ENCODE measurements at places on chromosomes 6 and 20. TPM values are rescaled to one million over a fixed set of nuclear protein-coding genes. Genes with fewer than 3 reads are reported as not detected.

- no peak for DNase-seq
Measured at GRCh38 chr6:115270953-115271352, 789.7 kb downstream of the FRK start.

Gene ENPP1
- 1.4 TPM for total RNA-seq

GRCh38 chr6:10163203-10163962 is 251.5 kb downstream of the TFAP2A start:
- no peak for DNase-seq

Gene RBCK1
- 86.0 TPM for total RNA-seq

DNA sequence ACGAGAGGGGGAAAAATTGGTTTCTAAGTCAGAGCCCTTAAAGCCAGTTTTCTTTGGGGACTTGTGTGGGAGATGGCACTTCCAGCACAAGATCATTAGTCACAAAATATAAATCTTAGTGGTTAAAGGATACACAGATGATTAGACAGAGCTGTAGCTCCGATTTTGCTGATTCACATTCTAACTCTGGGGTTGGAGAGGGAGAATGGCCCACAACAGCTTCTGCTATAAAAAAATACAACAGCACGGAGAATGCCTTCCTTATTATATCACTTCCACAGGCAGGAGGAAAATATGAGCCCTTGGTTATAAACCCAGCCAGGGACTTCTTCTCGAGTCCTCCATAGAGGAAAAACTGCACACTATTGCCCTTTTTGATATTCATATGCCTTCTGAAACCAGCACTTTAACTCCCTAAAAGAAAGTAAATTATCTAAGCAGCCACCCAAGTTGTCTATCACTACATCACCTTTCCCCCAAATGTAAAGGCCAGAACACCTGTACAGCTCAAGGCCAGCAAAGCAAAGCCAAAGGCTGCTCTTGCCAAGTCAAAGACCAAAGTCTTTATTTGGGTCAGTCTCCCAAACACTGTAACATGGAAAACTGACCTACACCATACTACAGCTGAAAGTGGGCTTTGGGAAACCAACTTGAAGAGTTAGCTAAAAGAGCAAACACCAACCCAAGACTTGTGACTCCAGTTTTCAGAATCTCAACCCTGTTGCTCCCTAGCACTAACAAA is 10.4 kb downstream of the MRPL14 start:
- DNase-seq = peak; percentile 81

DNA sequence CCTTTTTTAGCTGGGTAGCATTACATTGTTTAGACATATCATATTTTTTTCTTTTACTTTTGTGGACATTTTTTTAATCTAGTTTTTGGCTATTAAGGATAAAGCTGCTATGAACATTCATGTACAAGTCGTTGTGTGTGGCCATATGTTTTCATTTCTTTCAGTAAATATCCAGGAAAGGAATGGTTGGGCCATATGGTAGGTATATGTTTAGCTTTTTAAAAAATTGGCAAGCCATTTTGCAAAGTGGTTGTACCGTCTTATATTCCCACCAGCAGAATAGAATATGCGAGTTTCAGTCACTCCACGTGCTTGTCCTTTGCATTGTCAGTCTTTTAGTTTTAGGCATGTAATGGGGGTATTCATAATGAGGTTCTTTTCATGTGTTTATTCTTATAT is 106.3 kb upstream of the NOX3 start:
- DNase-seq = no peak

Gene BIRC7
- total RNA-seq = not detected

- DNase-seq = no peak
Measured at GRCh38 chr6:145339089-145339488, 396.2 kb downstream of the EPM2A start.

DNA sequence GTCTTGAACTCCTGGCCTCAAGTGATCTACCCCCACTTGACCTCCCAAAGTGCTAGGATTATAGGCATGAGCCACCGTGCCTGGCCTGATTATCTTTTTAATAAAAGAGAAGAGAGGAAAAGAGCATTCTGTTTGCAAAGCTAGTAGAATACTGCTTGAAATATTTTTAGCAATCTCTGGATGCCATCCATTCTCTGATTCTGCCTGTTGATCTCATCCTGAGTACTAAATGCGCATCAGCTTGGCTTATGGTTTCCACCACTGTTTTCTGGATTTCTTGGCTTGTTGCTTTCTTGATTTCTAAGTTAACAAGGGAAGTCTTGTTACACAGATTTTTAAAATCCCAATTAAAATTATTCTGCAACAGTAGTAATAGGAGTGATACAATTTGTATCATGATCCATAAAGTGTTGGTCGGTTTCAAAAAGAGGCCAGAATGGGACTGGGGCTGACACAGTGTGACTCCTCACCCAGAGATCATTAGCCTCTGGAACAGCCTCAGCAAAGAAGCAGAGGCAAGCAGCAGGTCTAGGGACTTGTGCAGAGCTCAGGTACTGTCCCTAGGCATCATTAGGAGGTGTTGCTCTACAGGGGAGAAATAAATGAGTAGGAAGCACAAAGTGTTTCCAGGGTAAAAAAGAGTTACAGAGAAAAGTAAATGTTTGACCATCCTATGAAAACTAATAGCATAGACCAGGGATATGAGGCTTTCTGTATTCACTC is 17.8 kb upstream of the SLC16A10 start:
- no peak for DNase-seq

- DNase-seq = no peak
Measured at GRCh38 chr6:134979142-134979541, 29.2 kb upstream of the ALDH8A1 start.

DNA sequence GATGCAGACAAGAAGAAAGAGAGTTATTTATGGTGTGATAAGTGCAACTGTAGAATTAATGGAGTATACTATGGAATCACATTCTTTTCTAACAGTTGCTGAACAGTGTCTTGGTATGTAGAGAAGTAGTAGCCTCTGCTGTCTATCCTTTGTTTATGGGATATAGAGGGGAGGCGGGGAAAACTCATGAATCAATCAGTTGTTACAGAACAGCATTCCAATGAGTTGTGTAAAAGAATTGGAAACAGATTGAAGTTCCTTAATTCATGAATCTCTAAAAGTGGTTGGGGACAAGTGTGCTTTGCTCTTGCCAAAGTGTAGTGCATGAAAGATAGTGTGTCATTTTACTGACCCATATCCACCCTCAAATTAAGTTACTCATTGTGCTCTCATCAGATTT is 77.7 kb downstream of the FLRT3 start:
- DNase-seq = no peak

Gene RHAG
- total RNA-seq = not detected

Gene MYB
- total RNA-seq = 0.53 TPM

Gene KAT14
- total RNA-seq = 9.5 TPM

GRCh38 chr6:45027126-45027525 is 301.0 kb upstream of the RUNX2 start:
- no peak for DNase-seq

DNA sequence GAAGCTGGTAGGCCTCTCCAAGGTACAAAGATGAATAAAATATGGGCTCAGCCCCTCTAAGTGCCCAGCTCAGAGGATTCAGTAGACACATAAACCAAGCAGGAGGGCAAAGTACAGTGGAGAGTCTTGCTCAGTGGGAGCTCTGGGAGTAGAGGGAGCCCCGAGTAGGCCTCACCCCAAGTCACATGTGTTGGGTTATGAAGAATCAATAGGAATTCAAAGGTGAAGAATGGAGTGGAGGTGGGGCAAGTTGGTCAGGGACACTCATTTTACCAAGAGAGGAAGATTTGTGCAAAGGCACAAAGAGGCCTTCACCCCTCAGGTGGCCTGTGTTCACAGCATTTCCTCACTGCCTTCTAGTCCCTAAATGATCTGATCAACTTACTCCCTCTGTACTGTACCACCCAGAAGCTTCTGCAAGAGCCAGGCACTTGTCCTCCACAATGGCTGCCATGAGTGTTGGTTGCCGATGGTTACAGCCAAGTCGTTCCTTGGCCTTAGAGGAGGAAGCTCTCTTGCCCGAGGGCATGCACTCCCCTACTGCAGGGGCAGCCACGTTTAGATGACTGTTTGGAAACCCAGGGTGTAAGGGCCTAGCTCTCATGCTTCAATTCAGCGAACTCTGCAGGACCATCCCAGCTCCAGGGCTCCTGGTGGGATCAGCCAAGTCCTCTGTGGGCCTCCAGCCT is 6.7 kb upstream of the CDKN1A start:
- DNase-seq = no peak

GRCh38 chr6:20712011-20712410 is 177.8 kb downstream of the CDKAL1 start:
- peak; percentile 10 for DNase-seq

DNA sequence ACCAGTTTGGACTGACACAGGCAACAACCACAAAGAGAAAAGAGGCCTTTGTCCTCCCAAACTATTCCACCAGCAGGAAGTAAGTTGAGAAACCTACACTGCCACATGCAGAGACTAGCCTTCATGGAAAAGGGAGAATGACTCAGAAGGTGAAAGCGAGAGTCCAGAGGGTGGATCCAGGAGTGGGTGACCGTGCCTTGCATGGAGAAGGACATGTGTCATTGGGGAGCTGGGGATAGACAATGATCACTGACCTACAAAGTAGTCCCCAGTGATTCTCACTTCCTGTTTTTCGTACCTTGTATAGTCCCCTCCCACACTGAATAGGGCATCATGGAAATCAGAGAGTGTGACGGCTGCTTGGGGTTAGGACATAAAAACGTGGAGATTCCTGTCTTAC is 91.9 kb downstream of the MYLK4 start:
- no peak for DNase-seq

- DNase-seq = no peak
Measured at GRCh38 chr6:43846556-43846955, 76.5 kb downstream of the VEGFA start.

- no peak for DNase-seq
Measured at GRCh38 chr20:20454850-20455627, 87.1 kb downstream of the INSM1 start.

- DNase-seq = no peak
Measured at GRCh38 chr6:72724545-72724944, 102.7 kb downstream of the KCNQ5 start.

GRCh38 chr20:6683021-6683977 is 84.2 kb upstream of the BMP2 start:
- no peak for DNase-seq

- DNase-seq = no peak
Measured at GRCh38 chr20:3894796-3895195, 5.6 kb downstream of the PANK2 start.

Gene PLCB4
- 1.6 TPM for total RNA-seq

DNA sequence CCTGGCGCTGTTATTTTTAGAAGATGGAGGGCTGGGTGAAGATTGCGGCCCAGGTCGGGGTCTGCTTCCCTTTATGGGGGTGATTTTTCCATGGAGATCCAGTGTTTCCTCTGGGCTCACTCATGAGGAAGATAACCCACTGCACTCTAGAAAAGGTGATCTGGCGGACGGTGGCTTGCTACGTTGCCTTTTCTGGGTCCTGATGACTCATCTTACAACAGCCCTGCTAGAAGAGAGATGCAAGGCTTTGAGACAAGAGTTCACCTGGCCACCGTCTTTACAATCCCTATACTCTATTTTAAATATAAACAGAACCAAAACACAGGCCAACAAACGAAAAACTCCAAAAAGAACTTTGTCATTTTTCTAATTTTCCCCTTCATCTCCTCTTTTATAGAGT is 182.1 kb upstream of the EXOC2 start:
- DNase-seq = no peak

- no peak for DNase-seq
Measured at GRCh38 chr6:138461647-138462046, 37.6 kb downstream of the NHSL1 start.

- no peak for DNase-seq
Measured at GRCh38 chr20:63567386-63568169, 6.5 kb downstream of the HELZ2 start.

Gene MEI4
- not detected for total RNA-seq

DNA sequence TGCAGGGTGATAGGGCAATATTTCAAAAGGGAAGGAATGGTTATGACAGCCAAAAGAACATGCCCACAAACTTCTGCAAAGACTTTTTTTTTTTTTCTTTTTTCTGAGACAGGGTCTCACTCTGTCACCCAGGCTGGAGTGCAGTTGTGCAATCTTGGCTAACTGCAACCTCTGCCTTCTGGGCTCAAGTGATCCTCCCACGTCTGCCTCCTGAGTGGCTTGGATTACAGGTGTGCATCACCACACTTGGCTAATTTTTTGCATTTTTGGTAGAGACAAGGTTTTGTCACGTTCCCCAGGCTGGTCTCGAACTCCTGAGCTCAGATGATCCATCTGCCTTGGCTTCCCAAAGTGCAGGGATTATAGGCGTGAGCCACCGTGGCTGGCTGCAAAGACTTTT is 117.6 kb upstream of the ADGRF1 start:
- no peak for DNase-seq

DNA sequence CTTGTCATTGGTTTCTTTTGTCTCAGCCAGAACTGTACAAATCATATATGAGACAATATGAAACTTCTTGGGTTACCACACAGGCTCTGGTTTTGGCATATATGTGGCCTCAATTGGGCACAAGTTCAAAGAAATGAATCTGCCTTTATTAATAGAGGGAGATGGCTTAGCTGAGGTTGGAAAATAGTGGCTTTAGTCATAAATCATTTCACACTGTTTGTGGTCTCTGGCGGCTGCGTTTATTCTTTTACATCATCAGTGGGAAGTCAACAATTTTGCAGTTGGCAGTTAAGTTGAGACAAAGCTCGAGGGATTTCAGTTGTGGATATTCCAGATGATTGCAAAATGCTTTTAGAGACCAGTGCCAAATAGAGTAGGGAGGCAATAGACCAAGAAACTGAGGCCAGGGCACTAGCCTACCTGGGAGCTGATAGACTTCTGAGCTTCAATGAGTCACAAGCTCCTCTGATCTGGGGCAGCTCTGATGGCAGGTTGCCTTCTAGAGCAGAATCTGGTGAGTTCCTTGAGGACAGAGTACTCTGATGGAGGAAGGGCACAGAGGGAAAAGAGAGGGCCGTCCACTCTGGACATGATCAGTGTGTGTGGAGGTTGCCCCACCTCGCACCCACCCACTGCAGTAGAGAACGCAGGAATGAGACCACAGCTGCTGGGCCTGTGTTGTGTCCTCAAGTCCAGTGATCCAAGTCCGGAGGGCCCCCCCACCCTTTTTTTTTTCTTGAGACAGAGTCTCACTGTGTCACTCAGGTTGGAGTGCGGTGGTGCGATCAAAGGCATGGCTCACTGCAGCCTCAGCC is 73.5 kb downstream of the ARMC2 start:
- DNase-seq = no peak

- DNase-seq = no peak
Measured at GRCh38 chr6:108755257-108756240, 92.7 kb upstream of the ARMC2 start.

DNA sequence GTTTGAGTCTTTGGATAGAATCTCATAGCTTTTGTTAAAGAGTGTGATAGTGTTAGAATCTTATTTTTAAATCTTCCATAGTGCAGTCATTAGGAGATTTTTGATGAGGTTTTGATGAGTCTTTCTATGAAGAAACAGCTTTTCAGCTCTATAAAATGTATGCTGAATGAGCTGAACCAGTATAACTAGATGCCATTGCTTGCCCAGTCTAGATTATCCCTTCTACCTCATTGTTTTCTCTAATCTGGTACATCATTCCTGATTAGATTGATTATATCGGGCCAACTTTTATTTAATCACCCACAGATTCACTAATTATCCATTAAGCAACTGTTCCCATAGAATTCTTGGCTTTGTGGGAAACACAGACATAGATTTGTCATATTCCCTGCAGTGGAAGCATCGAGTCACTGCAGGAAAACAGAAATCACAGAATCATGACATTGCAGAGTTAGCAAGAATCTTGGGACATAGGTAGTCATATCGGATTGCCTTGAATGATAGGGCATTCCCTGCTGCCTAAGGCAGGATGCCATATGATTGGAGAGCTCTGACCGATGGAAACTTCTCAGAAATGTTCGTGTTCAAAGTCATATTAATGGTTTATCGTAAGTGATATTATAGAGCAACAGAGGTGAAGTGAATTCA is 882.7 kb upstream of the FLRT3 start:
- peak; percentile 21 for DNase-seq

GRCh38 chr6:41037107-41037900 is 1.7 kb downstream of the UNC5CL start:
- DNase-seq = no peak
